Upper lobe of right lung (tissue), 1 donor: ENCODE measurements at places on chromosomes 3 and 15.
A peak's percentile ranks its signal among the peaks of the same experiment; 100 is the strongest.

DNA sequence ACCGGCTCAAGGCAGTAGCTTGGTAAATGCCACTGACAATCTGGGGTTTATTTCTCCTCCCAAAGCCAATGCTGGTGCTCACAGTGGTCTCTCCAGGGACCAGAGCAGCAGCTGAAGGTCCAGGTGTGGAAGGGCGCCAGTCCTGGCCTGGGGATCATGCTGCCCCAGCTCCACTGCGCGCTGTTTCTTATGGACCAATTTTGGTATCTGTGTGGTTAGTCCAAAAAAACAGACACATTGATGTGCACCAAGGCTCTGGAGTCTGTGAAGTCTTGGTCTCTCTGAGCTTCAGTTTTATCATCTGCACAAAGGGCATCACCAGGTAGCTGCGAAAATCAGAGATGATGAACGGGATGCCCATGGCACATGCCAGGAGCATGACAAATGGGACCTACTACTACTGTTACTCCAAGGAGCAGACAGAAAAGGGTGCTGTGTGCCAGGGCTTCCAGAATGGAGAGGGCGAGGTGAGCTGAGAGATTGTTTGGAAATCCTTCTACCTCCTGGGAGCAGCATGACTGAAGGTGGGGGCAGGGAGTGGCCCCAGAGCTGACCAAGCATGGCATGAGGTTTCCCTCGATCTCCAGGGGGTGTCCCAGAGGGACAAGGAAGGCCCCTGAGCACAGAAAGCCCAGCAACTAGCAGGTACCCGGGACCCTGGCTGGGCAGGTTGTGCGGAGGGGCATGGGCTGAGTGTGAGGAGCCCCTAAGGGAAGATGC lies 134.3 kb upstream of the PRR20G start:
- DNase-seq: no peak

DNA sequence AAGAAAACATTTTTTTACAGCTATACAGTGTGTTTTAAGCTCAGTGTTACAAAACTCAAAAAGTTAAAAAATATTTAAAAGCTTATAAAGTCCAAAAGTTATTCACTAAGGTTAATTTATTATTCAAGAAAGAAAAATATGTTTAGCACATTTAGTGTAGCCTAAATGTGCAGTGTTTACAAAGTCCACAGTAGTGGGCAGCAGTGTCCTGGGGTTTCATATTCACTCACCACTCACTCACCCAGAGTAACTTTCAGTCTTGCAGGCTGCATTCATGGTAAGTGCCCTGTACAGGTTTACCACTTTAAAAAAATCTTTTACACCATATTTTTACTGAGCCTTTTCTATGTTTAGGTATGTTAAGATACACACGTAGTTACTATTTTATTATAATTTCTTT lies 300.2 kb upstream of the TRIM42 start:
- DNase-seq: no peak

- DNase-seq: no peak
Observed at GRCh38 chr3:187014417-187014864, 84.1 kb downstream of the ST6GAL1 start.

- DNase-seq: no peak
Observed at GRCh38 chr3:123767009-123767372, 117.1 kb downstream of the MYLK start.

DNA sequence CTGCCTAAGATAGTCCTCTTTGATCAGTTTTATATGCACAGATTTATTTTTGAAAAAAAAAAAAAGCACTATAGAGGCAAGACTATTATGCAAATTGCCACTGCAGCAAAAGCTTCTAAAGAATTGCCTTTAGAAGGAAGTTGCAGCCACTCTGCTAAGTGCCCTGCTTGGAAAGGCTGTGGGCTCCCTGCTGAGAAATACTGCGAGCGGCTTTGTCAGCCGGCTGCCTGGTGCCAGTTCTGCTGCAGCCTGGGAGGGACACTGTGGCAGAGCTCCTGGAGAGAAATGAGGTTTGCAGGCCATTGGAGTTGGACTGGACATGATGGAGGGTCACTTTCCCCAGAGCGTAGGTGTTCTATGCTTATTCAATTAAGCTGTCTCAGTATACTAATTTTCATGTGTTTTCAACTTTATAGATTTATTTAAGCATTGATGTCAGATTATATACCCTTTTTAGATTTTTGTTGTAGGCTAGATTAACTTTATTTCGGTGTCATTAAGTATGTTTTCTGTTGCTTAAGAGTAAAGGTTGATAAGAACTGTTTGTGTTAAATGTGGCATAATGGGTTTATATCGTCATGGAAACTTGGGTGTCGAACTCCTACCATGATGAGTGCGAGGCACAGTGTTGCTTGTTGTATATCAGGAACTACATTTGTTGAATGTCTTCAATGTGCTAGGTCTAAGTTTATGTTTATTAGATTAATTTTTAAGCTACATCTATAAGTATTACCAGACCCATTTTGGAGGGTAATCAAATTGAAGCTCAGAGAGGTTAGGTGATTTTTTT lies 6.6 kb downstream of the MAP2K5 start:
- no peak for DNase-seq

GRCh38 chr15:93865586-93865985 lies 365.8 kb upstream of the MCTP2 start:
- DNase-seq: no peak

DNA sequence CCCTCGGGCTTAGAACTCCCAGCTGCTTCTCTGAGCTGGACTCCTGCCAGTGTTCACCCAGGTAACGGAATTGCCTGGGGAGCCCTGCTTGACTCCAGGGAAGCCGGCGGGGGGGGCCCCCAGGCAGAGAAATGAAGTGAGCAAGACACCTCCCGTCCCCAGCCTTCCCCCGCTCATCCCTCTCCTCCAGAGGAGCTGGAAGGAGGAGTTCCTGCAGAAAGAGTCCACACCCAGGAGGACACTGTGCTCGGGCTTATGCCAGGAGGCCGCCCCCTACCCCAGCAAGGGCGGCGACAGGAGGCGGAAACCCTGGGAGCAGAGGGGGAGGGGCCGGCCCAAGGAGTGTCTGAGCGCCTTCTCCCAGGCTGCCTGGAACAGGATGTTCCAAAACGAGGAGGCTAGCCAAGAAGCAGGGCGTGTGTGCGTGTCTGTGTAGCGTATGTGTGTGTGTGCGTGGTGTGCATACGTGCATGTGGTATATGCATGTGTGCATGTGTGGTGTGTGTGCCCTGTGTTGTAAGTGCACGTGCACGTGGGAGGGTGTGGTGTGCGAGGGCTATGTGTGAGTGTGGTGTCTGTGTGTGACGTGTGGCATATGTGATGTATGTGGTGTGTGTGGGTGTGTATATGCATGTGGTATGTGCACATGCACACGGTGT lies 511.3 kb downstream of the SHQ1 start:
- peak; percentile 91 for DNase-seq

DNA sequence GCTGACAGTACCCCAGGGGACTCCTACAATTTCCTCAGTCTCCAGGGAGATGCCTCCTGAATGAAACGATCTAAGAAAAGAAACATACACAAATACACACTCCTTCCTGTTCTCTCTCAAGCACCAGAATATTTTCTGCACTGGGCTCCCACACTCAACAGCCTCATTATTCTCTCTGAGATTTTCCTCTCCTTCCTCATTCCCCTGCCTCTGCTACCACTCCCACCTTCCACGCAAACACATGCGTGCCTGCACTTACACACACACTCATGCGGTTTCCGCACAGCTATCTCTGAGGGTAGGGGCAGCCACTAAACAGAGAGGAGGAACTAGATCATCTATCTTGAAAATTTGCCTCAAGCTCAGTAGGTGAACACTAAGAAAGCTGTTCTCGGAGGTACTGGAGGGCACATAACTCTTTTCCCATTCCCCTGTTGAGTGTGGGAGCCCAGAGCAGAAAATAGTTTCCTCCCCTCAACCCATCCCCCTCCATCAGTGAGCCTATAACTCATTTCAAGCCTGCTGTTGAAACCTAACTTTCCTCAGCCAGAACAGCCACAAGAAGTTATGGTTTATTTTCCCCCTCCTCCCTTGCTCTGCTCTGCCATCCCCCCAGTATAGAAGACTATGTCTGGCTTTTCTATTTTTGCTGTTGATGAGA lies 30.5 kb upstream of the TIPARP start:
- DNase-seq: no peak

GRCh38 chr3:122343654-122344053 lies 18.6 kb downstream of the CSTA start:
- DNase-seq: no peak

DNA sequence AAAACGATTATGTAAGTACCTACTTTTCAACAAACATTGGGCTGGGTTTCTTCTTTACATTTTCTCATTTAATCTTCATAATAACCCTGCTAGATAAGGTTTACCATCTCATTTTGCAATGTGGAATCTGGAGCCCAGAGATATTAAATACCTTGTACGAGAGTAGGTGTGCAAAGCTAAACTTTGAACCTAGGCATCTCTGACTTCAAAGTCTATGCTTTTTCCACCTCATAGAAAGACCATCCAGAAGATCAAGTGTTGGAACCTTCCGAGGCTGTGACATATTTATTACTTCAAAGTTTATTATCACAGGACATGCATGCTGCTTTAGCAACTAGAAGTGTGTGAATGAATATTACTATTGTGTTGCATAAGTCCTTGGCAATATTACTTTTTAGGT lies 497.2 kb upstream of the TPRG1 start:
- DNase-seq: no peak

- peak; percentile 96 for DNase-seq
Observed at GRCh38 chr15:45634432-45635190, at the start of gene SQOR. SQOR (plus strand) TSS chr15:45635029; CDS start chr15:45658924, 23,895 bp downstream.

- DNase-seq: peak; percentile 81
Observed at GRCh38 chr3:52245322-52246263, at the start of gene PPM1M. PPM1M (plus strand) TSS chr3:52245759; CDS start chr3:52245825, 66 bp downstream.

- DNase-seq: peak; percentile 80
Observed at GRCh38 chr15:43792761-43793476, 799 bp downstream of the SERF2 start.

- peak; percentile 94 for DNase-seq
Observed at GRCh38 chr3:62318752-62319569, 54.4 kb downstream of the FEZF2 start.

DNA sequence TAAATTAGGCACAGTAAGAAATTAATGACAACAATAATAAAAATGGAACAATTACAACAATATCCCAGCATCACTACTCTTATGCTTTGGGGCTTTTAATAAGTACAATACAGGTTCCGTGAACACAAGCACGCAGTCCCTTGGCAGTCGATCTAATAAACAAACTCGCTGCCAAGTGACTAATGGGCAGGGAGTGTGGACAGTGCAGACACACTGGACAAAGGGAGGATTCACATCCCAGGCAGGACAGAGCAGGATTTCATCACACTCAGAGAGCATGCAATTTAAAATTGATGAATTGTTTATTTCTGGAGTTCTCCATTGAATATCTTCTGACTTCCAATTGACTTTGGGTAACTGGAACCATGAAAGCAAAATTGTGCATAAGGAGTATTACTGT lies 524.1 kb upstream of the CFAP20DC start:
- no peak for DNase-seq

DNA sequence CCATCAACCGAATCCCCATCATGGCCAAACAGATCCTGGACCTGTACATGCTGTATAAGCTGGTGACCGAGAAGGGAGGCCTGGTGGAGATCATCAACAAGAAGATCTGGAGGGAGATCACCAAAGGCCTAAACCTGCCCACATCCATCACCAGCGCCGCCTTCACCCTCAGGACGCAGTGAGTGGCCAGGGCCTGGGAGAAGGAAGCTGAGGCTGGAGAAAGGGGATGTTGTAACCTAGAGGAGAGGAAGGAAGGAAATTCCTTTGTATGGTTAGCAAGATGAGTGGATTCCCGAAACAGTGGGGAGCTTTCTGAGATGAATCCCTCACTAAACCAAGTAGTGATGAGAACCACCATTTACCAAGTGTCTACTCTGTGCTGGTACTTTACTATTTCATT lies 25.8 kb upstream of the CLK3 start:
- no peak for DNase-seq

GRCh38 chr3:52345521-52346109 lies 29.5 kb downstream of the DNAH1 start:
- DNase-seq: no peak

GRCh38 chr3:194675680-194676079 lies 3.7 kb upstream of the LSG1 start:
- no peak for DNase-seq

- no peak for DNase-seq
Observed at GRCh38 chr3:12964711-12965612, 108.3 kb downstream of the IQSEC1 start.

DNA sequence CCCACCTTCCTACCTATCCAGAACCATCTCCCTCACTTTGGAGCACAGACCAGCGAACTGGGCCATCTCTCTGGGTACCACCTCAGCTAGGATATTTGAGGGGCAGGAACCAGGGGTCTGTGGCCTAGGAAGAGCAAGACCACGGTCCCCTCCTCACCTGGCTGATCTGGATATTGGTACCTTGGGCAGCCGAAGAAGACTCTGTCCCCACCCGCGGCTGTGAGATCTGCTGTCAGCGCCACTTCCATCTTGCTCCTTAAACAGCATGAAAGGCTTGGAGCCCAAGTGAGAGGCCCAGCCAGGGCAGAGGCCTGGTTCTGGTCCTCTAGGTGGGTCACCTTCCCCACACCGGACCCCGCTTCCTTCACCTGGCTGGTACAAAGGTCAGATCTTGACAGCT lies 26.6 kb downstream of the SEC61A1 start:
- DNase-seq: peak; percentile 46

- DNase-seq: no peak
Observed at GRCh38 chr3:47011371-47011770, 31.9 kb downstream of the NBEAL2 start.

DNA sequence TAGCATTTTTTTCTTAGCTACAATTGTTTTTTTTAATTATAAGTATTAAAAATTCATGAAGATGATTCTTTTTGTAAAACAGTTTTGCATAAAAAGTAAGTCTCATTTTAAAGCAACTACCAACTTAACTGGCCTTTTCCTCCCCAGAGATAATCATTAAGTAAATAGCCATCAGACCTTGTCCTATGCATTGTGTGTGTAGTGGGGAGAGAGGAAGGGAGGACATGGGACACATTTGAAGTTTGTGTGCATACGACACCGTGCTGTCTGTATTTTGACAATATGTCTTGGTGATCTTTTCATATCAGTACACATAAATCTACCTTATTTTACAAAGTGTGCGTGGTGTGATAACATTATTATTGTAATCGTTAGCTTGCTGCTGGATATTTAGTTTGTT lies 8.1 kb downstream of the SNRPN start:
- no peak for DNase-seq

- no peak for DNase-seq
Observed at GRCh38 chr3:35680866-35681650, 41.7 kb downstream of the ARPP21 start.

DNA sequence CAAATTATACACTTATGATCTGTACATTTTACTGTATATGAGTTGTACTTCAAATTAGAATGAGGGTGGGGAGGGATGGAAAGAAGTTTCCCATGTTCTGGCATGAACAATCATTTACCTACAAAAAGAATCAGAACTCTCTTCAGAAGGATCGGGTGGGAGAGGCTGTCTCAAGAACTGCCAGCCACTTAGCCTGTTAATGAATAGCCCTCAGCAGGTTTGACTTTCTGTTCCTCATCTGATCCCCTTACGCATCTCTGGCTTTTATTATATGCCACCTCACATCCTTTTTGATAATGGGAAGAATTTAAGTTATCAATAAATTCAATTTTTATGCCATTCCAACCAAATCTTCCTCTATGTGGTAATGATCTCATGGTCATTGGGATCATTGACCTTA lies 168.3 kb upstream of the TGFBR2 start:
- DNase-seq: no peak
